H4 (cell line): ENCODE measurements at places on chromosomes 3 and 15. TPM values are rescaled to one million over a fixed set of nuclear protein-coding genes. Genes with fewer than 3 reads are reported as not detected.

Gene PIERCE2
- 1.3 and 6.5 TPM in 2 replicates for total RNA-seq

Gene PLSCR5
- total RNA-seq: not detected in 2 replicates

Gene ACKR2
- not detected in 2 replicates for total RNA-seq

DNA sequence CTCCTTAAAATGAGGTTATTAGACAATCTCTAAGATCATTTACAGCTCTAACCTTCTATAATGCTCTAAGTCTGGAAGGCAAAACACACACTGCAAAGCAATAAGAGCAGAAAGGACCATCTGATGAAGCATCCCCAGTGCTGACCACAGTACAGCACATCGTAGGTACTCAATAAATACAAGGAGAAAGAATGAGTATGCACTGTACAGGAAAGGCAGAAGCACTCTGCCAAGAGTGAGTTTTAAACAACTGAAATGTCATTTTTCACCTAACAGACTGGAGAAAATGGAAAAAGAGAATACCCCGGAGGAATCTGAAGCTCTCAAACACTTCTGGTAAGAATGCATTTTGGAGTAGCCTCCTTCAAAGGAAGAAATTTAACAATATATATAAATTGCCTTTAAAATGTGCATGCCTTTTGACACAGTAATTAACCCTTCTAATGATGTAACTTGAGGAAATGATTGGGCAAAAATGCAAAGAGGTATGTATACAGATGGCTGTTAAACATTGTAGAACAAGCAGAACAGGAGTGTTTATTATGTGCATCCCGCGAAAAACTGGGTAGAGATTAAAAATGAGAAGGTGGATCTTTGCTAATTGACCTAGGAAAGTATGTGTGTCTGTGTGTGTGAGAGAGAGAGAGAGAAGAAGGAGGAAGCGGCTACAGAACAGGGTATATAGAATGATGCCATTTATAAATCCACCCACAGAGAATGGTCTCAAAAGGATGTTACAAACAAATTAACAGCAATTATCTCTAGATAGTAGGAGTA, 8.0 kb upstream of the OXTR start:
- DNase-seq: no peak

GRCh38 chr15:41495736-41496599, 2.3 kb downstream of the ITPKA start:
- DNase-seq: no peak

GRCh38 chr3:65963787-65964677, 74.7 kb downstream of the MAGI1 start:
- DNase-seq: peak; percentile 14

- no peak for DNase-seq
Measured at GRCh38 chr15:56351353-56351752, 13.9 kb upstream of the TEX9 start.

GRCh38 chr3:190183121-190183520, 62.4 kb upstream of the P3H2 start:
- peak; percentile 99 for DNase-seq

GRCh38 chr3:139238281-139239030, 105.4 kb upstream of the MRPS22 start:
- no peak for DNase-seq
